SK-N-MC (cell line): ENCODE measurements at places on chromosomes 3 and 15.

DNA sequence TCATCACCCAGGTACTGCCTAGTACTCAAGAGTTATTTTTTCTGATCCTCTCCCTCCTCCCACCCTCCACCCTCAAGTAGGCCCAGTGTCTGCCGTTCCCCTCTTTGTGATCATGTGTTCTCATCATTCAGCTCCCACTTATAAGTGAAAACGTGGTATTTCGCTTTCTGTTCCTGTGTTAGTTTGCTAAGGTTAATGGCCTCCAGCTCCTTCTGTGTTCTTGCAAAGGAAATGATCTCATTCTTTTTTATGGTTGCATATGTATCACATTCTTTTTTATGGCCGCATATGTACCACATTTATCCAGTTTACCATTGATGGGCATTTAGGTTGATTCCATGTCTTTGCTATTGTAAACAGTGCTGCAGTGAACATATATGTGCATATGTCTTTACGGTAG lies 8.2 kb upstream of the GANC start:
- no peak for DNase-seq

DNA sequence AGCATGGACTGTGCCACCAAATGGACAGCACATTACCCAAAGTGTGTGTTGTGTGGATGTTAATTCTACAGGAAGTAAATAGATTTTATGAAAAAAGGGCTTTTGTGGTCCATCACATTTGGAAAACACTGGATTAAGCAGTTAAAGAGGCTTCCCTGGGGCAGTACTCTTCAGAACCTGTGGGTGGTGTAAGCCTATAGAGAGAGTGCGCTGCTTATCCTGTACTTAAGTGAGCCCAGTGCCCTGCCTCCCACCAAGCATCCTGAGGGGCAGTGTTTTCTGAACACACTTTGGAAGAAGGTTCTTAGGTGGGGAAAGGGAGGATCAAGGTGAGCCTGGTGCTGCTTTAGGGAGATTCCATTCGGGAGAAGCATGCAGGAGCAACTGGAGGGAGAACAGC lies 10.9 kb downstream of the TTLL3 start:
- DNase-seq, result no peak

DNA sequence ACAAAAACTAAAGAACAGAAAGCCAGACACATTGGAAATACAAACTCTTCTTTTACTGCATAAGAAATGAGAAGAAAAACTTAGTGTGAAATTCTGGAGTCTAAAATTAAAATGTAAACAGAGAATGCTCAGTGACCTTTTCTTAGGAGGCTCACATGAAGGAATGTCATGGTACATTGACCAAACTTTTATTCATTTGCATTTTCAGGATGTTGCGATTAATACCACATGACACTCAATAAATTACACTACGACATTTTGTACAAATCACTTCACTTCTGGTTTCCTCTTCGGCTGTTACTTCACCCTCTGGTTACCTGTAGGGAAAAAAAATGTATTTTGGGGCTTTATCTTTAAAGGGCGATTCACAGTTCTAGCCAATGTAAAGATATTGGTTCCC lies 56.4 kb upstream of the ACTC1 start:
- DNase-seq, result no peak

DNA sequence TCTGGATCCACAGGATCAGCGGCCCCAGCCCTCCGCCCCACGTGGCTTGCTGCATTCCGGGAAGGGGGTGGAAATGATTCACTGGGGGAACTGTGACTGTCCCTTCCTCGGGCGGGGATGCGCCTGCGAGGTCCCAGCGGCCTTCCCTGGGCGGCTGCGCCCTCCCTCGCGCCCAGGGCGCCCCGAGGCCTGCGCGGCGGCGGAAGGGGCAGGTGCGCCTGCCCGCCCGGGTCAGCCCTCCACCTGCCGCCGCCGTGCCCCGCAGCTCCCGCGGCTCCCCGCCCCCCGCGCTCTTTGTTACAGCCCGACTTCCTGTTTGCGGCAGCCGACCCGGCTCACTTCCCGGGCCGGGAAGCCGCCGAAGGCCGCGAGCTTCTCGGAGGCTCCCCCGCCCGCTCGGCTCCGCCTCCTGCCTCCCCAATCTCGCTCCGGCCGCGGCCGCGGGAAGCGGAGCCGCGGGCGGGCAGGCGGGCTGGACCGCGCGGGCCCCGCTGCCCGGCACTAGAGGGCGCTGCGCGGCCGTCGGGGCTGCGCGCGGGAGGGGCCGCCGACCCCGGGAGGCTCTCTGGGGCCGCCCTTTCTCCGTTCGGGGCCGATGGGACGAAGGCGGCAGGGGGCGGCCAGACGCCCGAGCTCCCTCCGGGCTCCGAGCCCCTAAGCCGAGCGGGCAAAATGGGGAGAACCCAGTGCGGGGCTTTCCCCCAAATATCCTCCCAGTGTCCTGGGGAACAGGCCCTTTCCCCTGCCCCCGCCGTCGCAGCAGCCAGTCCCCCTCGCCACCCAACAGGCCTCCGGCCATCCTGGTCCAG lies 11.5 kb upstream of the CHAC1 start:
- no peak for DNase-seq

DNA sequence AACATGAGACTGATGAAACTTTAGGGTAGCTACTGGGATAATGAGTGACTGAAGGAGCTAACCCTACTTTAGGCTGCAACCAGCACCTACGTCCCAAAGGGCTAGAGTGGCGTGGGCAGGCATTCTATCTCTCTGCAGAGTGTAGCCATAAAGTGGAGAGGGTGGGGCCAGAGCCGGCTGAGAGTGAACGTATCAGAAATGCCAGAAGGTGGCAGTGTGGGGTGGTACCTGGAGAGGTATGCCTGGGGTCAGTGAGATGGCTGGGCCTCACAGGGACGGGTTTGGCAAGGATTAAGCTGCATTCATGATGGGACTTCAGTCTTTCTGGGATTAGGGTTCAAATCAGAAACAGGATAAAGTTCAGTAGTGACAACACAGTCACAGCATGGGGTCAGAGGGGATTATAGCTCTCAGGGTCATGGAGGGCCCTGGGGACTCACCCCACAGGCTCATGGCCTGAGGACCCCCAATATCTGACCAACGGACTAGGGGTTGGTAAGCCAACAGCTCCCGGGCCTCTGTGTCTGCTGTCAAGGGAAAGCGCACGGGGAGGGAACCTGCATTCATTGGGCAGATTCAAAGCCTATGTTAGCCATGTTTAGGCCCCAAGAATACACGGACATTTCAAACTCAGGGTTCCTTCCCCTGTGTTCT lies 86.5 kb upstream of the FOXB1 start:
- DNase-seq, result no peak
